Cortex of kidney (tissue), 1 donor: ENCODE measurements at places on chromosomes 2 and 18.

- DNase-seq, result no peak
Observed at GRCh38 chr2:178008636-178009289, 63.8 kb downstream of the PDE11A start.

GRCh38 chr2:9225806-9226205 is 19.2 kb downstream of the ASAP2 start:
- no peak for DNase-seq

GRCh38 chr2:133271105-133271504 is 297.2 kb downstream of the NCKAP5 start:
- DNase-seq, result no peak

- DNase-seq, result no peak
Observed at GRCh38 chr2:31269087-31269486, 35.1 kb downstream of the EHD3 start.
